ENCODE measurements at places on chromosomes 12 and 14. TPM values are rescaled to one million over a fixed set of nuclear protein-coding genes. Genes with fewer than 3 reads are reported as not detected.

Gene OR6C76
- not detected for total RNA-seq

DNA sequence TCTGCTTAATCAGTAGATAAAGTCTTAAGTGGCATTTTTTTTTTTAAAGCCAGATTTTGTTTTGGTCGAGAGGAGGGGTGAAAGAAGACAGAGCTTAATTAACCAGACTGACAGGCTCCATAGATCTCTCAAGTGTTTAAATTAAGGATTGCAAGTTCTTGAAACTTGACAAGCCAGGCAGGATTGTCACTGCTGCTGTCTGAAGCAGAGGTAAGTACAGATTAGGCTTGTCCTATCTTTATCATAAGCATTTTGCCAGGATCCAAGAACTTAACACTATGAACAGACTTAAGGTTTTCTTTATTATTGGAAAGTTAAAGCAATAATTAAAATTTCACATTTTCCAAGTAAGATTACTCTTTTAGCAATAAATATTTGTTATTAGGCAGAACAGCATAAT lies 179.6 kb upstream of the LMO3 start:
- no peak for DNase-seq

GRCh38 chr12:131559517-131560516 lies 151.1 kb upstream of the SFSWAP start:
- DNase-seq, result no peak

Gene PRH2
- total RNA-seq, result not detected

GRCh38 chr12:4450551-4451112 lies 5.0 kb upstream of the FGF6 start:
- no peak for DNase-seq

- no peak for DNase-seq
These were observed 79.6 kb upstream of the MANSC4 start for GRCh38 chr12:27859648-27860047.

GRCh38 chr14:39491134-39491571 lies 58.9 kb upstream of the FBXO33 start:
- DNase-seq, result no peak

GRCh38 chr12:120760349-120761254 lies 35.0 kb downstream of the ACADS start:
- no peak for DNase-seq

Gene SH2B3
- 3.4 TPM for total RNA-seq

- no peak for DNase-seq
These were observed 192.7 kb downstream of the DPF3 start for GRCh38 chr14:72701237-72701565.

DNA sequence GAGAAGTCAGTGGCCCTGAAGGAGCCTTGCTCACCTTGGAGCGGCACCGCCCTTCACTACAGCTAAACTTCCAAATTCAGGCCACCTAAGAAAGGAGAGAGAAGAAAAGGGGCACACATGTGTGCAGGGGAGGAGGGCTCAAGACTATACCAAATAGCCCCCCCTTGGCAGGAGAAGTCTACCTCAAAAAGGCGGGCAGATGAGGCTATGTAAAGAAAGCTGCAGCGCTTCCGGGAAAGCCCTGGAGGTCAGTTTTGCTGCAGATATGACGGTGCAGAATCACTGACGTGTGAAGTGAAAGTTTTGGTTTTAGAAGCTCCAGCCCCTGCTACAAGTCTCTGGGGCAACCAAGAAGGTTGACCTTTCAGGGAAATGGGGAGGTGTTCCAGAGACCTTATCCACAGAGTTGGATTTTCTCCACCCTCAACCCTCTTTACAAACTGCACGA lies 48.2 kb upstream of the PNMA1 start:
- no peak for DNase-seq

DNA sequence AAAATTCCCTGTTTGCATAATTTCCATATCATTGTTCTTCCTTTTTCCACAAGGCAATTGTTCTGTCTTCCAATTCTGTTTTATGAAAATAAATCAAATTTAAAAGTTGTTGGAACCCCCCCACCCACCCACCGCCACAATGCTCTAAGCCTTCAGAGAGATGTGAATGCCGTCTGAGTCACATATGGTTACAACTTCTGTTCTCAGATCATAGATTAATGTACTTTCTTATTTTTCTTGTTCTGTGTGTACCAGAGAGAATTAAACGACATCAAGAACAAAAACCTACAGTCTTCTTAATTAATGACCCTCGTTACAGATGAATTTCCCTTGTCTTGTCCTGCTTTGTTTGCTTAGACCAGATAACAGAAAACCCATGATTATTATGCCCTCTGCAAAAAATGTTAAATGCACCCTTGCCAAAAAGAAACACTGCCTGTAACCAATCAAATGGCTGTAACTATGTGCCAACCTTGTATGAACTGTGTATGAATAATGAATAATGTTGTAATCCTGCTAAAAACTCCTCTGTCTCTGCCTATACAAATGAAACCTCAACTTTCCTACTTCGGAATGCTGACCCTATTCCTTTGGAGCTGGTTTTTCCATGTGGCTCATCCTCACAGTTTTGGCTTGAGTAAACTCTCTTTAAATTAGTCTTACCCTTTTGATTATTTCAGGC lies 14.0 kb downstream of the OR6S1 start:
- no peak for DNase-seq

Measured in suprapubic skin (tissue), 4 donors.